T-helper 9 cell (primary cell): ENCODE measurements at places on chromosomes 16 and 17.
A peak's percentile ranks its signal among the peaks of the same experiment; 100 is the strongest.

DNA sequence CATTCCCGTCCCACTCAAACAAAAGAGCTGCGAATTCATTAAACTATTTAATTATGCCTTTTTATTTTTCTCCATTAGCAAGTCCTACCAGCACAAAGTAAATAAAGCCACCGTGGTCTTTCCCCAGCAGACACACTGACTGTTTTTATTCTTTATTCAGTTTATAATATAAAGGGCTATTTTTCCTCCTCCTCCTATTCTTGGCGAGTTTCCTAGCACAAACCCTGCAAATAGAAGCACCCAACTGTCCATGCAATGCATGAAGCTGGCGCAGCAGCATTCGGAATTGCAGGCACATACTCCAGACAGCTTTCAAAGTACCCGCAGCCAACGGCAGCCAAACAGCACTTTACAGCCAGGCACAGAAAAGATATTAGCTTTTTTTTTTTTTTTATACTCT is 583.4 kb upstream of the PSMD7 start:
- no peak for DNase-seq

DNA sequence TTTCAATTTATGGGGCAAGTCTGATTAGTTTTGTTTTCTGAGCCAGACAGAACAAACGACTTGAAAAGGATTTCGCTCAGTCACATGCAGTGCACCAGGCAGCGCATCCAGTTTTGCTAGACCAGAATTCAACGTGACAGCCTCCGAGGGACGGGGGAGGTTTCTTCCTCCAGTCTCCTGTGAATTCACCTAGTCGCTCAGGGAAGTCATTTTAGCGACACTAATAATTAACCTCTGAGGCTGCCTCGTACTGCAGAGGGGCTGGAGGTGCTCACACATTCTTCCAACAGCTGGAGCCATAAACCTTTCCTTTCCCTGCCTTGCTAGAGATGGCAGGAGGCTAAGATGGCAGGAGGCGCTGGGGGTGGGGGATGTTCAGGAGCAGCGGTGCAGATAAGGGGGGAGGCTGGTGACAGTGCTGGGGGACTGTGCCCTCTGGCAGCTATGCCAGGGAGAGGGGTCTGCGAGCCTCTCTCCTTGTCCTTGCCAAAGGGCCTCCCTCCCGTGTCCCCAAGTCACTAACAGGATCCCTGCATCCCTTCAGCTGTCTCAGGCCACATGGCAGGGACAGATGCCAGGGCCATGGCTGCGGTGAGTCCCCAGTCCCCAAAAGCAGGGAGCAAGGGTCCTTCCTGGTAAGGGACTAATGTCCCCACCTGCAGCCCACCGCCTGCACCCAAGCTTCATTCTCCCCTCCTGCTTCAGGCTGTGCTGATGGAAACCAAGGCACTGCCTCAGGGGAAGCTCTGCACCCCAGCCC is 24.0 kb downstream of the MXRA7 start:
- DNase-seq, result no peak

DNA sequence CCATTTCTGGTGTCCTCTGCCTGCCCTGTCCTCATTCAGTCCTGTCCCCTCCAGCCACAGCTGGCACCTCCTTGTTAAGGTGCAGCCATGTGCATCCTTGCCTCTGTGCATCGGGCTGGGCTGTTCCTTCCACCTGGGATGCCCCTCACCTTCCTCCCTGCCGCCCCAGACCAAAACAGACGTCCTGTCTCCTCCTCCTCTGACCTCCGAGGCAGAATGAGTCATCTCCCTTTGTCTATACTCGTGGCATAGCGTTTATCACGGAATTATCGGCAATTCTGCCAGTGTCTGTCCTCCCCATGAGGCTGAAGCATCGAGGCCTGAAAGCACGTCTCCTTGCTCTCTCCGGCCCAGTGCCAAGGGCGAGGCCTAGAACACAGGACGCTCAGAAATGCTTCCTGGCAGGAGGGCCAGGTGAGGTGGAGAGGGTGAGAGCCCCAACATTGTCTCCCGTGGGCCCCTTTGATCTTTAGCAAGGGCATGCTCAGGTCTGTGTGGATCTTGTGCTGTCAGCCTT is 4.6 kb downstream of the RAI1 start:
- DNase-seq, result no peak

DNA sequence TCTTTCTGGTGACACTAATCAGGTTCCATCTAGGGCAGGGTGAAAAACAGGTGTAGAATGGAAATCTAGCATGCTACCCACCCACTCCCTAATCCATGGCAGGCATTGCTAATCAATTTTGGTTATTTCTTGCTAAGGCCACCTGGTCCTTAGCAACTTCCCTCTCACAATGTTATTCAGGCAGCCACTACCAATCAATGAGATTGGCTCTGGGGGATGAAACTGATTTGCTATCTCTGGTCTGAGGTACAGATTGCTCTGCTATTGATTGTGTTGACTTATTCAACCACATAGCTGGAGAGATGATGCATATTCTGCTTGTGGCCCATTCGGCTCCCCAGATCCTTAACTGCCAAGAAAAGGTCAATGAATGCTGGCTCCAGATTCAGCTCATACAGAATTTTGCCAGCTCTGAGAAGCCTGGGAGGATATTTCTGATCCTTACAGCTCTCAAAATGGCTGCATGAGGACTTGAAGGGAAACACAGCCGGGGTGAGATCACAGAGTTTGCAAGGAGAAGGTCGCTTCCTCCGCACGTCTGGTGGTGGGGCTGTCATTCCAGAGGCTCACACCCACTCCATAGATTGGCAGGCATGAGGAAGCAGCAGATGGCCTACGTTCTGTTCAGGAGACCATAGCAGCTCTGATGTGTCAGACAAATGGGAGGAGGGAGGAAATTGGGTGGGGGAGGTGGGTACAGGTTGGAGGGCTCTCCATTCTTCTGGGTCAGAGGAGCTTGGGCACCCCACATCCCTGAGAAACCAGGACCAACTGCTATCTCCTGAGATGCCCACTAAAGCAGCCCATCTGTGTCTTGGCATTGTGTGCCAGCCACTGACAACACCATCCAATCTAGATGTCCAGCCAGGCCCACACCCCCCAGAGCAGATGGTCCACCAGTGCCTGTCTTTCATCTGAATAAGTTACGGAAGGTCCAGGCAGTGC is 22.3 kb downstream of the SEZ6 start:
- no peak for DNase-seq

- no peak for DNase-seq
These were observed 221.5 kb downstream of the ZNF423 start for GRCh38 chr16:49634235-49635008.

- peak; percentile 78 for DNase-seq
These were observed at the start of the genes GNPTG and TSR3 for GRCh38 chr16:1351582-1352362. Gene GNPTG (plus strand): TSS chr16:1351931. CDS start chr16:1351966, 35 bp downstream. Gene TSR3 (minus strand): TSS chr16:1351878. CDS start chr16:1351804, 74 bp downstream.

- no peak for DNase-seq
These were observed 39.7 kb downstream of the VPS35L start for GRCh38 chr16:19595043-19595767.

DNA sequence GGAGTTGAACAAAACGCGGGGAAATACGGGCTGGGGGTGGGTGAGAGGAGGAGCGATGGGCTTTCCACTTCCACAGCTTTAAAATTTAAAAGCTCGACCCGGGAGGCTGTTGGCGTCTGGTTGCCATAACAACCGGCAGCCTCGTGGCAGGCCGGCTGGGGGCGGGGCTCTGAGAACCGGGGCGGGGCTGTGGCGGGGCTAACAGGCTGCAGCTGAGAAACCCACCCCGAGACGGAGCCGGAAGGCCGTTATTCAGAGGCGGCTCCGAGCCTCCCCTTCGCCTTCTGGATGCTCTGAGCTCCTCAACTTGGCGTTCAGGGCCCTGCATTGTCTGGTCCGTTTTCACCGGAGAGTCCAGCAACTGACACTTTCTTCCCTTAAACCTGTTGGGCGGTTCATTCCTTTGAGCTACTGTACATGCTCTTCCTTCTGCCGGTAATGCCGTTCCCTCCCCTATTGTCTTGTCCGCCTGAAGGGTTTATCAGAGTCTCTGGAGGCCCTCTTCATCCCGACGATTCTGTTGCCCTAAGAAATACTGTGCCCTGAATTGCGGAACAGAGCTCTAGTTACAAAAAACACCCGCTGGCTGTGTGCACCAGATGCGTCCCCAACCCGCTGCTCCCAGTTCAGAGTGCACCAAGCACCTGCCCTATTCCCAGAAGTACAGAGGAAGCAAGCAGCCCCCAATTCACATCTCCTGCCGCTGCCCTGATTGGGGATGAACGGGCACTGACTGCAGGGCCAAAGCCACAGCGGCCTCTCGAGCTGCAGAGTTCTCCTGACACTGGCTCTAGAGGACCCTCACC is 596 bp downstream of the DNAAF8 start:
- peak; percentile 97 for DNase-seq

DNA sequence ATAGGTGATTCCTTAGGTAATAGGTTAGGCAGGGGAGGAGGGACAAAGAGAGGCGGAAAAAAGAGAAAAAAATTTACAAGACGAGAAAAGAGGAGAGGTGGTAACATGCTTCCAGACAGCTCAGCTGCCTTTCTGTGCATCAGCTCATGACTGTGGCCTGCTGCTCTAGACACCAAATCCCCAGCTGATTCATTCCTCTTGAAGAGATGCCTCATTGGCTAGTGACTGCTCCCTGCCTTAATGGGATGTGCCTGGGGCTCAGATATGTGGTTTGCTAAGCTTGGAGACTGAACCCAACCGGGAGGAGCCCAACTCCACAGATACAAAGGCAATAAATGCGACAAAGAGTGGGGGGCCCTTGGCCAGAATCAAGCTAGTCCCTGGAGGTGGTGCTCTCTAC is 105.9 kb upstream of the FAM20A start:
- DNase-seq, result no peak
